Adipose tissue (tissue), 3 donors: ENCODE measurements at places on chromosomes 16 and 17. TPM values are rescaled to one million over a fixed set of nuclear protein-coding genes. Genes with fewer than 3 reads are reported as not detected.

The TPSAB1 gene
- 6.6 TPM for polyA plus RNA-seq

The CHTF8 gene
- 39.2 TPM for polyA plus RNA-seq

The ZSCAN10 gene
- not detected for polyA plus RNA-seq

The ABCA9 gene
- polyA plus RNA-seq = 1.8 TPM

The ICAM2 gene
- polyA plus RNA-seq = 63.9 TPM
